ENCODE measurements at places on chromosomes 1 and 21. TPM values are rescaled to one million over a fixed set of nuclear protein-coding genes. Genes with fewer than 3 reads are reported as not detected.

OR2M4 gene
- not detected for total RNA-seq

SDE2 gene
- total RNA-seq: 15.9 TPM

DNA sequence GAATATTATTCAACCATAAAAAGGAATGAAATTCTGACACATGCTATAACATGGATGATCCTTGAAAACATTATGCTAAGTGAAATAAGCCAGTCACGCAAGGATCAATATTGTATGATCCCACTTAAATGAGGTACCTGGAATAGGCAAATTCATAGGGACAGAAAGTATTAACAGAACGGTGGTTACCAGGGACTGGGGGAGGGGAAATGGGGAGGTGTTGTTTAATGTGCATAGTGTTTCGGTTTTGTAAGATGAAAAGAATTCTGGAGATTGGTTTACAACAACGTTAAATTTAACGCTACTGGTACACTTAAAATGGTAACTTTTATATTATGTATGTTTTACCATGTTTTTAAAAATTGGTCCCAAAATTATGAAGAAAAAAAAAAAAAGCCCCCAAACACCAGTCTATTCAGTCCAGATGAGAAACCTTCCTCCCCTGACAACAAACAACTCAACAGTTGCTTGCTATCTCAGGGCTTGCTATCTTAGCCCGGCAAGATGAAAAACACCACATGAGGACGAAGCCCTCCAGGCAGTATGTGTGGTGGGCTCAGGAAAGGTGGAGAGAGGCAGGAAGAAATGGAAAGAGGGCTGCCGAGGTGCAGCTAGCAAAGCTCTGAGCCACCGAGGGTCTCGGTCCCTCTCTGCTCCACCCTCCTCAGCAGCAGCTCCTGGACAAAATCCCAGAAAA is 8.5 kb downstream of the NUAK2 start:
- no peak for DNase-seq

DNA sequence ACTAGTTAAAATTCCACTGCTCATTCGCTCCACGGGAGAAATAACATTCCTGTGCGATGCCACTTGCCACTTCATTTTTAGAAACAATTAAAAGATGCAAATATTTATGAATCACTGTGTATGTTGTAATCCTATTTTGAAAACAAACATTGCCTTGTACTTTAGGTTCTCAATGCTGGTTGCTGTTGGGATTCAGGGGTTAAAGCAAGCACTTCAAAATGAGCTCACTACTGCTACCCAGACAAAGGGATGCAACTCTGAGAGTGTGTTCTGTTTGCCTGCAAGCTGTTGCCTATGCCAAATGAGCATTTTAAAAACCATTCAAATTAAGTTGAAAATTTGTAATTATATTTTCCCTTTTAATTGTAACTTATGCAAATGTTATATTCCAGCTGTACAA is 87.5 kb downstream of the RWDD3 start:
- DNase-seq: no peak

- no peak for DNase-seq
These were observed 166.0 kb upstream of the C8B start for GRCh38 chr1:57131701-57132394.

- peak; percentile 11 for DNase-seq
These were observed 1.3 kb downstream of the JAM2 start for GRCh38 chr21:25640202-25640942.

- DNase-seq: no peak
These were observed 233.0 kb downstream of the RWDD3 start for GRCh38 chr1:95467036-95467435.
